Activated CD4-positive, alpha-beta T cell treated with anti-CD3 and anti-CD28 coated beads for 1 hour (primary cell): ENCODE measurements at places on chromosomes 6 and 20.

- DNase-seq = no peak
Observed at GRCh38 chr6:78340755-78341154, 526.6 kb upstream of the IRAK1BP1 start.

DNA sequence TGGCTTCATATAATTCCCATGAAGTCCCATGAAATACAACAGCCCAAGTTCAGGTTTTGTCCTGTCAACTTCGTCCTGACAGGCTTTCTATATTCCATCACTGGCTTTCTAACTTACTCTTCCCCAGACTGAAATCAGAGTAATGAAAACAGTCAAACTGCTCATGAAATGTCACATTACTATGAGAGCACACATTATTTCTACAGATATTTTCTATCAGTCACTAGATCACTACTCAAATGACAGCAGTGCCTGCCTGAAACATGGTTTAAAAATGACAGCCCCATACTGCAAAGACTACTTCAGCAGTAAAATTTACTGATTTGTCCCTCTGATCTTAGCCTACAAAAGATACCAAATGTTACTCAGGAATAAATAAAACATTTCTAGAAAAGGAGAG is 442.9 kb upstream of the SOX4 start:
- DNase-seq = no peak

DNA sequence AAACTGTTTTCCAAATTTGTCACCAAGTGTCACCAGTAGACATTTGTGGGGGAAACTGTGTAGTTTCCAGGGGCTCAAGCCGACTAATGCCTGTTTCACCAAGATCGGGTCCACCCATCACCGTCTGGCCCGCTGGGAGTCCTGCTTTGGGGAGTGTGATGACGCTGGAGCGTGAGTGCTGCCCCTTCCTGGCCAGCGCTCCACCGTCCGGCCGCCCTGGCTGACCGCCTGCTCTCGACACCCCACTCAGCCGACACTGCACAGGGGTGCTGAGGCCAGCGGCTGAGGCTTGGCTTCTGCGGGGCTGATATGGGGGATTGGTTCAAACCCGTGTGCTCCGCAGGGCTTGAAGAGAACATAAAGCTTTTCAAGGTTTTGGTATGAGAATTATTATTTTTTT is 160.1 kb downstream of the SMOC2 start:
- no peak for DNase-seq

DNA sequence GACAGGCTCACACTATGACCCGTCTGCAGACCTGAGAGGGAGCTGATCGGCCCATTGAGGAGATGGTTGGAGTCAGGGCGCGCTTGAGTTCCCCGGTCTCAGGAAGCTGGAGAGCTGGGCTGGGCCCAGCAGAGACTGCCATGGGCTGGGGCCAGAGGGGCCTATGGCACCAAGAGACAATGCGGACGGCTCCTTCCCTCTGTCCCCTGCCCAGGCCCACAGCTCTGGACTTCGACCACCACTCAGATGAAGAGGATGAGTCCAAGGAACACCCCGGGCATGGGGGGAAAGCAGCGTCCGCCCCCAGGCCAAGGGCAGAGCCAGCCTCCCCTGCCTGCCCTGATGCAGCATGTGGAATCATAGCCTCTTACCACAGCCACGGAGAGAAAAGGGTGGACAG is 40.2 kb upstream of the PHACTR3 start:
- DNase-seq = no peak

DNA sequence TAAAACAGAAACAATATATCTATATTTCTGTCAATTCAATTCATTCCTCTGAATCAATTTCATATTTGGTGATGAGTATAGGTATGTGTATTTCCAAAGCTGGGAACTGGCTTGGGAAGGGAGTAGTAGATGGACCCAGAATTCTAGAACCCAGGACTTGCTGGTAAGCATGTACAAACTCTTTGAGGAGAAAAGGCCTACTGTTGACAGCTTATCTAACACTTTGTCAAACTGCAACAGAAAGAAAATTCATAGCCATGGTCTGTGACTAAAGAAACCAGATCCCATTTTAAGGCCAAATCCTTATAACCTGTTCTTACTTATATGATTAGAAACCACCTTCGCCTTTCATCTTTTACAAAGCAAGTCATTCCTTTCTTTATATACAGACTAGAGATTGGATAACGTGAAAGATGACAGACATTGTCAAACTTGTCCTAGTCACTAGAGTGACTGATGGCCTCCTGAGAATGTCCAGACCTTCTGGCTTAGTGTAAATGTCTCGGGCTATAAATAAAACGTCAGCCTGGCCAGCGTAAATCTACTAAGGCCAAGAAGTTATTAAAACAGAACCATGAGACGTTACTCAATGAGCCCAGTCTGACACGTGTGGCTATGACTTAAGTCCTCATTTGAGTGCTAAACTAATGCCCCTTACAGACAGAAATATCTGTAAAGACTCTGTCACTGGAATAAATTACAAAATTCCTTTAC is 152.3 kb downstream of the ALDH8A1 start:
- DNase-seq = no peak

- DNase-seq = no peak
Observed at GRCh38 chr6:129094147-129094546, 211.2 kb downstream of the LAMA2 start.

DNA sequence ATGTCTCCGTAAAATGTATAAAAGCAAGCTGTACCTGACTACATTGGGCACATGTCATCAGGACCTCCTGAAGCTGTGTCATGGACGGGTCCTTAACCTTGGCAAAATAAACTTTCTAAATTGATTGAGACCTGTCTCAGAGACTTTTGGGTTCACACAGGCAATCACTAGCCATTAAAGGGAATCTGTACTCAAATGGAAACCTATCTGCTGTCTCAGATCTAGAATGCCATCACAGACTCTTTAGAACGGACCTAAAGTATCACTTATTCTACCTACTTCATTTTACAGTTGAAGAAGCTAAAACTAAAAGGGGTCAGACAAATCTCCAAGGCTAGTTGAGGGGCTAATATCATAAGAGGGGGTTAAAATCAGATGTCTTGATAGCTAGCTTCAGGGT is 11.1 kb downstream of the SAMD3 start:
- no peak for DNase-seq

GRCh38 chr20:10800288-10800687 is 126.5 kb upstream of the JAG1 start:
- no peak for DNase-seq

DNA sequence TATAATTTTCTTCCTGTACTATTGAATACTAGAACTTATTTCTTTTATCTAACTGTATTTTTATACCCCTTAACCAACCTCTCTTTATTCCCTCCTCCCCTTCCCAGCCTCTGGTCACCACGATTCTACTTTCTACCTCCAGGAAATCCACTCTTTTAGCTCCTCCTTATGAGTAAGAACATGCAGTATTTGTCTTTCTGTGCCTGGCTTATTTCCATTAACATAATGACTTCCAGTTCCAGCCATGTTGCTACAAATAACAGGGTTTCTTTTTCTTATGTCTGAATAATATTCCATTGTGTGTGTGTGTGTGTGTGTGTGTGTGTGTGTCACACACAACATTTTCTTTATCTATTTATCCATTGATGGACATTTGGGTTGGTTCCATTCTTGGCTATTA is 152.3 kb upstream of the OLIG3 start:
- no peak for DNase-seq

GRCh38 chr6:72776456-72776855 is 154.6 kb downstream of the KCNQ5 start:
- DNase-seq = no peak

- DNase-seq = no peak
Observed at GRCh38 chr20:63373996-63374395, 12.8 kb upstream of the CHRNA4 start.

GRCh38 chr6:36679043-36679833 is 724 bp downstream of the CDKN1A start:
- no peak for DNase-seq

- no peak for DNase-seq
Observed at GRCh38 chr6:72620871-72621290, 983 bp upstream of the KCNQ5 start.

DNA sequence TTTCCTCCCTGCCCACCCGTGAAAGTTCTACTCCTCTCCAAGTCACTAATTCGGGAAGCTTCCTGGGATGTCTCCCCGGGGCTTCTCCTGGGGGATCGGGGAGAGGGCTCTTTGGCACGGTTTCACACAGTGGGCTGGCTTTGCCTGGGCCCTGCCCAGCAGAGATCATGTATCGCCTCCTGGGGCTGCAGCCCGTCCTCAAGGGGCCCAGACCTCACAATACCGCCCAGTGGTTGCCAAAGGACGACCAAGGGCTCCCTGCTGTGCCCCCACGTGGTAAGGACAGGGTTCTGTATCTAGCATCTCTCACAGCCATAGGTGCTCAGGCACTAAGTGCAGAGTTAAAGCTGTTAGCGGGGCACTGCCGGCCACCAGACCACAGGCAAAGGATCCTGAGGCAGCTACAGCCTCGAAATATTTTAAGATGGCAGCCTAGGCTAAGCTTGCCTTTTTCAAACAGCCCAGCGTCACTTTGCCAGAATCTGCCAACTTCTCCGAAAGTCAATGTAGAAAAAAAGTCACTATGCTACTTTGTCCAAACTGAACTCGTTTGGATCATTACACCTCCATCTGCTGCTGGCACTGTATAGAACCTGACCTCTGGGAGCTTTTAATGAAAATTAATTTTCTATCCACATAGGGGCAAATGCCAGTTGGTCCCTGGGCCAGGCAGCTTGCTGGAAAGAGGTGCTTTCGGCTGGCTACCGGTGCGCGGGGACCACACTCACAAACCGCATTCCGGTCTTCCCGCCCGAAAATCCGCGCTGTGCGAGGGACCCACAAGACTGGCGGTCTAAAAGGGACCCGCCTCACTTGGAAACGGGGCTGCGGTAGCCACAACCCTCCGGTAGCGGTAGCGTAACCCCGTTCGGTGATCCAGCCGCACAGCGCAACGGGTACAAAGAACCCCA is 1.3 kb upstream of the NNAT start:
- no peak for DNase-seq

GRCh38 chr6:136235233-136235564 is 14.9 kb downstream of the MTFR2 start:
- no peak for DNase-seq

GRCh38 chr20:16143596-16143995 is 429.7 kb downstream of the KIF16B start:
- DNase-seq = no peak

- DNase-seq = no peak
Observed at GRCh38 chr6:160420969-160421556, 72.9 kb downstream of the SLC22A3 start.

- no peak for DNase-seq
Observed at GRCh38 chr6:63272397-63272796, 47.4 kb downstream of the LGSN start.

DNA sequence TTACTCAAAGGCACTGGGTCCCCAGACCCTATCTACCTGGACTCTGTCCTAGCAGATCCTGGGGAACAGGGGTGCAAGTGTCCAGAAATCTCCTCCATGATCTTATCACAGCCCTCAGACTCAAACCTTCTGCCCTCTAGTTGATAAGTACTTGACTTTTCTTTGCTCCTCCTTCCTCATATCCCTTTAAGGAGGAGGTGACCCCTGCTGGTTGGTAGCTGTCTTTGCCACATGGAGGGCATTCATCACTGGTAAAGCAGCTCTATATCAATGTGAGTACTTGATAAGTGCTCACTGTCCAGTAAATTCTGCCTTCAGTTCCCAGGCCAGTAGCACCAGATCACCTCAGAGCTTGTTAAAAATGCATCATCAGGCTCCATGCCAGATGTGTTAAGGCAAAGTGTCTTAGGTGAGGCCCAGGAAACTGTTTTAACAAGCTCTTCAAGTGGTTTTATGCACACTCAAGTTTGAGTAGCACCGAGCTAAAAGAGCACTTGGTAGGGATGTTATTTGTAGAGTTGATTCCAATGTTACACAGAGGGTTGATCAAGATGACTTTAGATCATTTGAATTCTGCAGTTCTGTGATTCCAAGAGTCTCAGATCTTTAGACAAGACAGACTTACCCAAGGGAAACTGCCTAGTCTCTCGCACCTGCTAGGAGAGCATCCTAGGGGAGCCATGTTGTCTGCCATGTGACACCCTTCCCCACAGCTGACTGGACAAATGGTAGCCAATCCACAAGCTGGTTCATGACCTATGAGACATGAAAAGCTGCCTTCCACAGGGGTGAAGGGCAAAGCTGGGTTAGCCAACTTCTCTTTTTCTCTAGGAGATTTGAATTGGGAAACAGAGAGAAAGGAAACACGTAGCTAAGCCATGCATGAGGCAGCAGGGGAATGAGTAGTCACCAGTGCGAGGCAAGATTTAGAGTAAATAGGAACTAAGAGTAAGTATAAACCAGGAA is 18.6 kb downstream of the TREML2 start:
- DNase-seq = no peak

DNA sequence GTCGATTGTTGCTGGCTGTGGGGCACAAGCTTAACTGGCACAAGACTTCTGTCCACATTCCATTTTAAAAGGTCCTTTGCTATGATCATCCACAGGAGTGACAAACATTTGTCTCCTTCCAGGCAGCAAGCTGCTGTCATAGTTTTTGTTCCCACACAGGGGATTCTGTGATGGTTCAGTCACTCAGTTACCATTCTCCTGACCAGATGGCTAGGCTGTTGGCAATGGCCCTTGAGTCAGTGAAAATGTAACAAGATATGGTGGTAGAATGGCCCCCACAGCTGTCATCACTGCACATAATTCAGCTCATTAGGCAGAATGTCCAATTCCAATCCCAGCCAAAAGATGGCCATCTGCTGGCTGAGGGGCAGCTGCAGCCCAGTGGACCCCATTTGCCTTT is 13.7 kb downstream of the BPIFA1 start:
- DNase-seq = no peak

DNA sequence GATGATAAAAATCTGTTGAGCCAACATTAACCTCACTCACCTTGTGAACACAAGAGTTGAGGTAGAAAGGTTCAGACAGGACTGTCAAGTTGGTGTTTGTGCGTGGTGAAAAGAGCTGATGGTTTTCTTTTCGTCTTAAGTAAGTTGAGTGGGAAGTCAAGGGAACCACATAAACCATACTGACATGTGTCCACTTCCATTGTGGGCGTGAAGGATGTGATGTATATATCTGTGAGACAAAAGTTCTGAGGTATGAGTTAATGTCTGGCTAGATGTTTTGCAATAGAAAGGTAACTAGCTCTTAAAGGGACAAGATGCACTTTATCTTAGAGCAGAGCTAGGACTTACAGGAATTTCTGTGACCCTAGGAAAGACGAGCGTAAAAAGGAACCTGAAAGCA is 1272.1 kb upstream of the ADGRB3 start:
- no peak for DNase-seq

GRCh38 chr6:108883172-108883571 is 35.0 kb downstream of the ARMC2 start:
- DNase-seq = no peak

DNA sequence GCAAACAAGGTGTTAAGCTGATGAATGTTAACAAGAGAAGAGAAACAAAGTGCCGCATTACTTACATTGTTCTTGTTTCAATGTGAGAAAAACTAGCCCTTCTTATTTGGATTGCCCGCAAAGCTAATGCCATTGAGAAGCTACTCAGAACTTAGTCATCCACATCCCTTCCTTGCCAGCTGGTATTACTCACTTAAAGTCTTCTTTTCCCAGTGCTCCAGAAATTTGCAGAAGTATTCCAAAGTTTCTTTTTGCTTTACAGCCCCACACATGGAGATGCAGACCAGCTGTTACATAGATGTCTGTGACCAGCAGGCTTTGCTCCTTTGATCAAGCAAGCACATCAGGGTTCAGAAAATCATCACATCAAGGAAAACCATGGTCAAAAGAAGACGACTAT is 529.0 kb downstream of the TBC1D32 start:
- no peak for DNase-seq
